ENCODE measurements at places on chromosomes 11 and 22.
A peak's percentile ranks its signal among the peaks of the same experiment; 100 is the strongest.

- peak; percentile 4 for DNase-seq
These were observed 4.9 kb downstream of the CWC15 start for GRCh38 chr11:94968334-94968958.

GRCh38 chr11:100823360-100823759 is 136.3 kb downstream of the ARHGAP42 start:
- DNase-seq, result no peak

GRCh38 chr11:24496736-24497725 is at the start of gene LUZP2:
Gene LUZP2 (plus strand): TSS chr11:24497053.
- DNase-seq, result peak; percentile 28

DNA sequence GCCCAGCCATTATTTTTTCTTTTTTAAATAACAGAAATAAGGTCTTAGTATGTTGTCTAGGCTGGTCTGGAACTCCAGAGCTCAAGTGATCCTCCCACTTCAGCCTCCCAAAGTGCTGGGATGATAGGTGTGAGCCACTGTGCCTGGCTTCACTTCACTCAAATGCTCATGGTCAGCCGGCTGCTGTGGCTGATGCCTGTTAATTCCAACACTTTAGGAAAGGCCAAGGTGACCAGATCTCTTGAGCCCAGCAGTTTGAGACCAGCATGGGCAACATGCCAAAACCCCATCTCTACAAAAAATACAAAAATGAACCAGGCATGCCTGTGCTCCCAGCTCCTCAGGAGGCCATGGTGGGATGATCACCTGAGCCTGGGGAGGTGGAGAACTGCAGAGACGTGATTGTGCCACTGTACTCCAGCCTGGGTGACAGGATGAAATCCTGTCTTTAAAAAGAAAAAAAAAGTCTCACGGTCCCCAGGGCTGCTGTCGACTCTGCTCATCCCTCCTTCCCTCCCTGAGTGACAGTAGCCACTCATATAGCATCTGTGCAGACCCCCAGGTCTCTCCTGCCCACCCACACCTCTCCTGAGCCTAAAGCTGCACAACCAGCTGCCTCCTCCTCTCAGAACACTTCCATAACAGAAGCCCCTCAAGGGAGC is 3.6 kb downstream of the YDJC start:
- no peak for DNase-seq

DNA sequence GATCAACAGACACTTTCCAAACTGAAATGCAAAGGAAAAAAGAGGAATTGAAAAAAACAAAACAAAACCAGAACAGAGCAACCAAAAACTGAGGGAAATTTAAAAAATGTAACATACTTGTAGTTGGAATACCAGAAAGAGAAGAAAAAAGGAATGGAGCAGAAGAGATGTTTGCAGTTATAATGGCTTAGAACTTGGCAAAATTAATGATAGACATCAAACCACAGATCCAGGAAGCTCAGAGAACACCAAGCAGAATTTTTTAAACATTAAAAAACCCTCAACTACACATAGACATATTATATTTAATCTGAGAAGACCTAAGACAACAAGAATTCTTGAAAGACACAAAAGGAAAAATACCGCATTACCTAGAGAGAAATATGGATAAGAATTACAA is 46.1 kb downstream of the ASCL2 start:
- no peak for DNase-seq

DNA sequence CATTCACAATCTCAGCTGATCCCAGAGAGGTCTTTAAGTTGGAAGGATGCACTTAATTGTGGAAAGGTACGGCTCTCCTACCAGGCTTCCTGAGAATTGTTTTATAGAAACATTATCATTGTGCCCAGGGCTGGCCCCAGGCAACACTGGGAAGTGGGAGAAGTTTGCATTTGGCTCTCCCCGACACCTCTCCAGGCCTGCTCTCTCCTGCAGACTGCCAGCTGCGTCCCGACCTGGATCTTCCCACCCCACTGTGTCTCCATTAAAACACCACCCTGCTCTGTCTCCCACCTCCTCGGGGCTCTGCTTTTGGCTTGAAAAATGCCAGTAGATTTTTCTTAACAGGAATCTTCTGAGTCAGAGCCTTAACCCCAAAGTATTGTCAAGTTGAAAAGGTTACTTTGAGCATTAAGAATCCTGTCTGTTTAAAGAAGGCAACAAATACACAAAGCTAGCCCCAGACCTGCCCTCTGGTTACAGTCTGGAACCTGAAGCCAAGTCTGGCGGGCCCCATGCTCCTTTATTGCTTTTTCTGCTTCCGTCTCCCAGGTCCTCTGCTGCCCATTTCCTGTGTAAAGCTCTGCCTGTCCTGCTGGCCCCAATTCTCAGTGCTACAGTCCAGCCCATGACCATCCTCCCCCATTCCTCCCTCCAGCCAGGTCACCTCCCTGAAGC is 530.2 kb downstream of the SOX6 start:
- DNase-seq, result no peak

- no peak for DNase-seq
These were observed 245.7 kb downstream of the ST3GAL4 start for GRCh38 chr11:126601136-126601535.

GRCh38 chr11:84905411-84905810 is 721.7 kb downstream of the DLG2 start:
- DNase-seq, result peak; percentile 11

- no peak for DNase-seq
These were observed 2.9 kb downstream of the TSKU start for GRCh38 chr11:76786016-76786415.

GRCh38 chr11:83823461-83824025 is 537.4 kb upstream of the CCDC90B start:
- DNase-seq, result no peak

GRCh38 chr22:23121424-23121823 is 20.4 kb downstream of the RSPH14 start:
- no peak for DNase-seq

DNA sequence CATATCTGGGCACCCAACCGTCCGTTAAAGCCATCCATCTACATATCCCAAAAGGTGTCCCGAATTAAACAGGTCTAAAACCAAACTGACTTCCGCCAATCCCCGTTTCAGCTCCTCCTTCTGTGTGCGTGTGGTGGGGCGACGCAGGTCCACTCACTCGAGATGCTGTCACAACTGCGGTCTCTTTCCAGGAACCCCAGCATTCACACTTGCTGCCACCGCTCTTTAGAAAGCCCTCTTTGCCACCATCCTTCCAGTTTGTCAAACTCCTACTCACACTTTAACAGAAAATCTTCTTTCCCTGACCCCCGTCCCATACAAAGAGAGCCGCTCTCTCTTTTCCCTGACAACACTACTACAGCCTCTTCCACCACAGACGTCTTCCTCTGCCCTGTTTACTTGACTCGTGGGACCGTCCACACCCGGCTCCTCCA is 467 bp downstream of the ESS2 start:
- peak; percentile 24 for DNase-seq

DNA sequence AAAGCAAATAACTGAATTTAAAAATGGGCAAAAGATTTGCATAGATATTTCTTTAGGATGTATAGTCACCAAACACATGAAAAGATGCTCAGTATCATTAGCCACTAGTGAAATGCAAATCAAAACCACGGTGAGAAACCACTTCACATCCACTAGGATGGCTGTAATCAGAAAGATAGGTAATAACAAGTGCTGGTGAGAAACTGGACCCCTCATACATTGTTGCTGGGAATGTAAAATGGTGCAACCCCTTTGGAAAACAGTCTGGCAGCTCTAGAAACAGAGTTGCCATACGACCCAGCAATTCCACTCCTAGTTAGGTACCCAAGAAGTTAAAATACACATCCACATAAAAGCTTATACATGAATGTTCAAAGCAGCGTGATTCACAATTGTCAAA is 16.3 kb downstream of the RPUSD4 start:
- DNase-seq, result no peak

GRCh38 chr11:107666911-107667613 is 44.8 kb downstream of the SLN start:
- no peak for DNase-seq

Measured in mammary epithelial cell (primary cell).